CD4-positive, alpha-beta T cell treated with Interleukin-2 at 100 ng/mL for 4 hours (primary cell): ENCODE measurements at places on chromosomes 6 and 20.
A peak's percentile ranks its signal among the peaks of the same experiment; 100 is the strongest.

GRCh38 chr6:156780962-156781853 is 4.0 kb downstream of the ARID1B start:
- peak; percentile 24 for DNase-seq

GRCh38 chr6:25165177-25165576 is 114.0 kb upstream of the CARMIL1 start:
- DNase-seq, result no peak

GRCh38 chr20:22958390-22958789 is 76.7 kb upstream of the SSTR4 start:
- DNase-seq, result no peak

- DNase-seq, result no peak
Observed at GRCh38 chr6:52050051-52050405, 37.4 kb downstream of the PKHD1 start.

DNA sequence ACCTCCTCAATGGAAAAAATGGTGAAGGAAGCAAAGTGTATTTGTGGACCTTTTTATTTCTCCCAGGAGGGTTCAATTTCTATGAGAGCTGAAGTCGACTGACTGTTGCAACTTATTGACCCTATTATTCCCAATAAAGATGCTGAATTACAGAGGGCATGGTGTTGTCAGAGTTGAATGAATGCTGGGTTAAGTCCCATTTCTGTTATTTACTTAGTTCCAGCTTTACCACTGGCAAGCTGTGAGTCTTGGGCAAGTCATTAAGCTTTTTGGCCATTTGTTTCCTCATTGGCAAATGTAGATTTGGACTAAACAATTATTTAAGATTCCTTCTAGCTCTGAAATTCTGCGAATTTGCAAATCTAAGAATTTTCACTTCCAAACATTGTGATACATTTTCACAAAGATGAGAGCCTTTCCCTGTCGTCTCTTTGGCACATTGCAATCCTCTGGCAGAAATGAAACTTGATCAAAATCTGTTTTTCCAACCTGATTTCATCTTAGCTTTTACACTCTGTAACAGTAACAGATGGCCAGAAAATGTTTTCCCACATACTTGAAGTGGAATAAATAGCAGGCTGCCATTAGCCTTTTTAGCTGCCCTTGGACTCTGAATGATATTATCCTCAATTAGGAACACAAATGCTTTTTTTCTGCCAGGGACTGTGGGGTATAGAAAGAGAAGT is 21.3 kb downstream of the BLTP3A start:
- DNase-seq, result no peak

DNA sequence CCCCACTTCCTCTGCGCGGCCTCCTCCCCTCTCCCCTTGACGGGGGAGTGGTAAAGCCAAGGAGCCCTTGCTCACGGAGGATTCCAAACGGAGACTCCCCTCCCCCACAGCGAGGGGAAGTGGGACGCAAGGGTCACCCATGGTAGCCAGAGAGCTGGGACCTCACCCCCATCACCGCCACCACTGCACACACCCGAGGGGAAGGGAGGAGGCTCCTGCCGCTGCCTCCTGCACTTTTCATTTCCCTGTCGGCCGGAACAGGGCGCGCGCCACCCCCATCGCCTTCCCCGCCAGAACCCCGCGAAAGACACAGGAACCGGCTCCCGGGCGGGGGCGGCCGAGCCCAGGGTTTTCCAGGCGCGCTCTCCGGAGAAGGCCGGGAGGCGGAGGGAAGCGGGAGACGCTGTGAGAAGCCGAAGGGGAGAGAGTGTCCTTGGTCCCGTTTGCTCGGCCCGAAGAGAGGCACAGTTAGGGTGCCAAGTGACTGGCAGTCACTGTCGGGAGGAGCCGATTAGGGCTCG is 789 bp downstream of the CCND3 start:
- peak; percentile 43 for DNase-seq

DNA sequence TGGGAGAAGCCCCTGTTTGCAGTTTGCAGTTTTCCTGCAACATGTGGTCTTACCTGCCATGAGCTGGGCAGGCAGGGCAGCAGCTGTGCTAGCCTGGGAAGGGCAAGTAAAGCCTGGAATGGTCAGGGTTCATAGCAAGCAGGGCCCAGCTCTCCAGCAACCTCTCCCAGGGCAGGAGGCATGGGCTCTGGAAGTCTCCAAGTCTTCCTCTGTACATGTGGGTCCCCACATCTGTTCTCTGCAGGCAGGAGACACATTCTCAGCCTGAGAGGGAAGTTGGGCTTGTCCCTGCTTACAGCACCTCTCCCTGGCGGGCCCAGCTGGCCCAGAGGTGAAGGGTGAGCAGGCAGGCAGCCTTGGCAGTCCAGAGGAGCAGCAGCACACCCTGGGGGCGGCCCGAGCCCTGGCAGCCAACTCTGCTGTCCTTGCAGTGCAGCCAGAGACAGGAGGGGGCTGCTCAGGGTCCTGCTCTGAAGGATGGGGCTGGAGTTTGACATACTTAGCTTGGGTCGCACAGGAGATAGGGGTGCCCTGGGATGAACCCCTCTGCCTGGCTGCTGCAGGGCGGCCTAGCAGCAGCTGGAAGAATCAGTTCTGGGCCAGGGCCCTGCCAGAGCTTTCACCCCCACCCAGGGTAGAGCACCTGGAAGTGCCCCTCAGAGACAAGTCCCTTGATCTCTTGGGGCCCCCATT is 176.0 kb downstream of the MRPL14 start:
- no peak for DNase-seq

DNA sequence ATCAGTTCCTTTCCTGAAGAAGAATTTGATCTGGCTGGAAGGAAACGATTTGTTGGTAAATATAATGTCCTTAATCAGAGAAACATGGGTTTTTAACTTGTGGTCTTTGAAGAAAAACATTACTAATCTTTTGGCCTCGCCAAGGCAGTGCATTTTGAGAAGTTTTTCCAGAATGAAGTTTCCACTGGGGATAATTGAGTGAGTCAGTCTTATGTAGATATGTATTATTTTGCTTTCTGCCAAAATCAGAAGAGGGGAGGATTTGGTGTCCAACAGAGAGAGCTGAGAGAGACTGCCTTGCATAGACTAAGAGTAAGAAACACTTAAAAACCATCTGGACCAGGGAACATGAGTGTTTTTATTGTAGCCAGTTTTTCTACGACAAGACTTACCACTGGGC is 79.9 kb downstream of the FNDC1 start:
- DNase-seq, result no peak

GRCh38 chr6:19857139-19857538 is 20.0 kb downstream of the ID4 start:
- no peak for DNase-seq

- peak; percentile 14 for DNase-seq
Observed at GRCh38 chr6:154773610-154774089, 40.4 kb downstream of the SCAF8 start.

- no peak for DNase-seq
Observed at GRCh38 chr6:55293116-55293515, 34.2 kb upstream of the GFRAL start.

GRCh38 chr20:37200926-37201826 is 21.8 kb upstream of the MROH8 start:
- no peak for DNase-seq
